ENCODE measurements at places on chromosomes 5 and 9.

DNA sequence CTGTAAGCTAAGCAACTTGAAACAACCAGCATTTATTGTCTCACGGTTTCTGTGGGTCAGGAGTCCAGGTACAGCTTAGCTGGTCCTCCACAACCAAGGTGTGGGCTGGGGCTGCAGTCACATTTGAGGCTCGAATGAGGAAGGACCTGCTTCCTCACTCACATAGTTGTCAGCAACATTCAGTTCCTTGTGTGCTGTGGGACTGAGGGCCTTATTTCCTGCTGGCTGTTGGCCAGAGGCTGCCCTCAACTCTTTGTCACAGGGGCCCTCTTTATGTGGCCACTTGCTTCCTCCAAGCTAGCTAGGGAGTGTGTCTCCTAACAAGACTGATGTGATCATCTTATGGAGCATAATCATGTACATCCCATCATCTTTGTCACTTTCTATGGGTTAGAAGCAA is 29.2 kb upstream of the SEMA4D start:
- no peak for DNase-seq

- DNase-seq: no peak
These were observed 630.5 kb downstream of the ANXA1 start for GRCh38 chr9:73782166-73782565.

- DNase-seq: no peak
These were observed 442.9 kb upstream of the SGCD start for GRCh38 chr5:155884041-155884440.

GRCh38 chr9:135258461-135258860 is 171.0 kb downstream of the OLFM1 start:
- DNase-seq: no peak

DNA sequence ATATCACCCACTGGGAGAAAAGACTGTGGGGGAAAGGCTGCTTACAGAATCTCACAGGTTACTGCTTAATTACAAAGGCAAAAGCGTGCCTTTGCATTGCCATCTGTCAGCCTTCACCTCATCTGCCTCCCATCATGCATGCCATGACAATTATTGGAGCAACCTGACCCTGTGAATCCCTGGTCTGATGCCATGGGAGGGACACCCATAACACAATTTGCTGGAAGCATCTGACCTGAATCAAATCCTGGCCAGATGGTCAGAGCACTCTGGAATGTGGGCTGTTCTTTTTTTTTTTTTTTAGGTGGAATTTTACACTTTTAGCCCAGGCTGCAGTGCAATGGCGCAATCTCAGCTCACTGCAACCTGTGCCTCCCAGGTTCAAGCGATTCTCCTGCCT is 11.6 kb upstream of the RETREG1 start:
- DNase-seq: no peak

GRCh38 chr5:115543365-115544042 is 1.1 kb downstream of the FEM1C start:
- DNase-seq: no peak

DNA sequence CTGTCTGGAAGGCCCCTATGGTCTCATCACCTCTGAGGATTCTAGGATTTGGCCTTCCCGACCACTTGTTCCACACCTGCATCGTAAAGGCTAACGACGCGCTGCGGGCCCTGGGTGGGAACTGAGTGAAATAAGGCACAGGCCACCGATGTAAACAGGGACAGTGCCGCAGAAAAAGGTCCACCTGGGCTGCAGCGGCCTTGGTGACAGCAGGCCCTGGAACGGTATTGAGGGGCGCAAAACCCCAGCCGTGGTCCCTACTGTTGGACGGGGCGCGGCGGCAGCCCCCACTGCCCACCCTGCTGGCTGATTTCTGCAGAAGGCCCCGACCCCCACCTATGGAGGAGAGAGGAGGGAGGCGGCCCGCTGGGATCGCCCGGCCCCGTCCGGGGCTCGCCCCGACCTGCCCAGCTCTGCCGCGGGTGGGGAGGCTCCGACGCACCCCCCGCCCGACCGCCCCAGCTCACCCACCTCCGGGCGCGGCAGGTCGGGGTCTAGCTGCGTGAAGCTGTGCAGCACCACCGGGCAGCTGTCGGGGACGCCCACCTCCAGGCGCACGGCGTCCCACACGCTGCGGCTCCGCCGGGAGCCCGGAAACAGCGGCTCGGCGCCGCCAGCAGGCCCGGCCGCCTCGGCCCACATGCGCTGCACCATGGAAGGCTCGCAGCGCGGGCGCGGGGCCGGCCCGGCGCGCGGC is 391 bp downstream of the RALGDS start:
- DNase-seq: no peak

- no peak for DNase-seq
These were observed 824.4 kb downstream of the MTRR start for GRCh38 chr5:8693341-8693844.

GRCh38 chr9:110579862-110580219 is 300 bp upstream of the SVEP1 start:
- no peak for DNase-seq

DNA sequence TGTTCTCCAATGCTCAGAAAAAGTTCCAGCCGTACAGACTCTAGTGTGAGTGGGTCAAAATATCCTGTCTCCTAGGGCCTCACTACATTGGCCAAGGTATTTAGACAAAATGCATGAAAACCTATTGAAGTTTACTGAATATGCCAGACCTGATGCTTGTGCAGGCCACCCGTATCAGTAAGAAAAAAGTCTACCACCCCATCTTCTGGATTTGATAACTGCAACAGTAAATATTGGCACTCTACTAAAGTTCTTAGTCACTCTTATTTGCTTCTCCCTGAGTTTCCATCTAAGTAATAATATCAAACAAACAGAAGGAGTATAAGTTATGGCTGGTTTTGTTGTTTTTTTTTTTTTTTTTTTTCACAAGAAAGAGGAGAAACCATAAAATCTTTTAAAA is 627.7 kb upstream of the KLF4 start:
- DNase-seq: no peak

GRCh38 chr9:114028646-114029045 is 49.5 kb downstream of the AMBP start:
- no peak for DNase-seq

DNA sequence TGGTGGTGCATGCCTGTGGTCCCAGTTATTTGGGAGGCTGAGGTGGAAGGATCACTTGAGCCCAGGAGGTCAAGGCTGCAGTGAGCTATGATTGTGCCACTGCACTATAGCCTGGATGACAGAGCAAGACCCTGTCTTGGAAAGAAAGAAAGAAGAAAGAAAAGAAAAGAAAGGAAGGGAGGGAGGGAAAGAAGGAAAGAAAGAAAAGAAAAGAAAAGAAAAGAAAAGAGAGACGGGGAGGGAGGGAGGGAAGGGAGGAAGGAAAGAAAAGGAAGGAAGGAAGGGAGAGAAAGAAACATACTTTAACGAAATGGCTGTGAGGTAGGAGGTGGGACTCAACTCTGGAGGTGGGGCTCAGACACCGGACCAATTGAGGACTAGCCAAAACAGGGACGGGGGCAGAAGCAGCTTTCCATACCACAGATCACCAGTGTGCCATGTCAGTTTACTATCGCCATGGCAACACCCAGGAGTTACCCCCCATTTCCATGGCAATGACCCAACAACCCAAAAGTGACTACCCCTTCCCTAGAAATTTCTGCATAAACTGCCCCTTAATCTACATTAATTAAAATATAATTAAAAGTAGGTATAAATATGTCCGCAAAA is 21.3 kb downstream of the PTGES start:
- no peak for DNase-seq

DNA sequence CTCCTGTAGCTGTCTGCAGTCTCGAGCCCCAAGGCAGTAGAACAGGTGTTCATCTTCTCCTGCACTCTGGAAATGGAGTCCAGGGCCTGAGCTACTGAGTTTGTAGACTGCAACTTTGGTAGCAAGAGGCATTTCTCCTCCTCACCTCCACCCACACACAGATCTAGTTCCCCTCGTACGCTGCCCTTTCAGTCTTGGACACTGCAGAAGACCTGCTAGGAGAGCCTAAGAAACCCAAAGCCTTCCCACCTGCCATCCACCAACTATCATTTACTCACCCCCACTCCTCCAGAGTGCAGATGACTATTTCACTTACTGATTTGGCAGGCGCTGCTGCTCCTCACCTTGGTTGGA is 59.0 kb downstream of the KCNIP1 start:
- no peak for DNase-seq

Data from CD8-positive, alpha-beta T cell (primary cell).